ENCODE measurements at places on chromosomes 7 and 10.

DNA sequence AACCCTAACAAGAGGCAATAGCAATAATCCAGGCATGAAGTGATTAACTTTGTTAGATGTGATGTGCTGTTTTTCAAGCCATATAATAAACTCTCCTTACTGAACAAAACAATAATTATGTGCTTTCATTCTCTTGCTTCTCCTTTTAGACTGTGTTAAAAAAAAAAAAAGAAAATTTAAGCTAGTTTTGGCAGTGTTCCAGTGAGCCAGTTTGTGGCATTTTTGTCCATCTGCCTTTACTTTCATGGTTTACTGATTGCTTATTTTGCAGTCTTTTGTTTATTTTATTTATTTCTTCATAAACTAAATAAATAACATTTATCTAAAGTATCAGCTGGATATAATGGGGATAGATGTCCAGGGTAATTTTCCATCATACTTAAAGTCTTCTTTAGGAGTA lies 625.3 kb downstream of the CNTNAP2 start:
- no peak for DNase-seq

DNA sequence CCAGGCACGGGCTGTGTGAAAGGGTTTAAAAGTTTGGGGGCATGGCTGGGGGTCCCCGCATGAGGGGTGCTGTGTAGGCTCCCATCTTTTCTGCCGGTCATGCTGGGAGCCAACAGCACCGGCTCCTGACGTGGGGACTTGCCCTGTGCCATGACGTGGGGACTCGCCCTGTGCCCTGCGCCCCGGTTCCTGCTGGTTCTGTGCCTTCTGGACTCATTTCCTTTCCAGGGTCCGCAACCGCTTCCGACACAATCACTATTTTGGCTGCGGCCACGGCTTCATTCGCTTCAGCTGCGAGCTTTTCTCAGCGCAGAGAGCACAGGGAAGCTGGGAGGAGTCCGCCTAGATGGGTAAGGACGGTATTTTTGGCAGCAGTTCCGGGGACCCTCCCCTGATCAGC lies 7.6 kb upstream of the GIMAP8 start:
- no peak for DNase-seq

DNA sequence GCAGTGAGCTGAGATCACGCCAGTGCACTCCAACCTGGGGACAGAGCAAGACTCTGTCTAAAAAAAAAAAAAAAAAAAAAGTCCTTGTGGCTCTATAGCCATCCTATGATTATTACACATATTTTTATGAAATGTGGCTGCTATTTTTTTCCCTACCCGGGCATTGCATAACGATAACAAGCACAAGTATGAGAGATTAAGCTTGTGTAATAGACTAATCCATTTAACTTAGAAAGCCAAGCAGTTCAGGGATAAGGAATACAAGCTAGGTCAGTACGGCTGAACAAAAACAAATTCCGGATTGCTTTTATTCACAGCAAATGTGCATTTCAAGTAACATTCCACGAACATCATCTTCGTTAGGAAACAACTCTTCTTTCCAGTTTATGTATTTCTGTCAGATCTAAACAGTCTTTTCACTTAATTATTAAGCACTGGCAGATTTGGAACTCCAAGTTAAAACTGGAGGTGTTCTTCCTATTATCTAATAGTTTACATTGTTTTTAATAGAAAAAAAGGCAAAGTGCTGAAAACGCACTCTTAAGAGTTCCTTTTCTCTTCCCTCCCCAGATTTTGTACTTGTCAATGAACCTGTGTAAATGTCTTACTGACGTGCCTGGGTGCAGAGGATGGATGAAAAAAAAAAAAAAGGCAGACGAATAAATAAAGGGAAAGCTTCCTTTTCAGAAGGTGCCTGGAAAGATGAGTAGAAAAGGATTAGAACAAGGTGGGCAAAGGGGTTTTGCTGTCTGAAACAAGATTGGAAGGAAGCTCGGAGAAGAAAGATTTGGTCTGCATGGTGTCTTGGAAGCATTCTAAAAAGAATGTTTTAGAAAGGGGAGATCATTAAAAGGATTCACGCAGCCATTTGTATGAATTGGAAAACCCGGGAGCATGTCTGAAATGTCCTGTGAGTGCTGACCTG lies 81.1 kb downstream of the PRTFDC1 start:
- no peak for DNase-seq

- DNase-seq = no peak
Observed at GRCh38 chr10:4108693-4109092, 323.7 kb upstream of the KLF6 start.

GRCh38 chr7:36565792-36566356 lies 158.4 kb downstream of the AOAH start:
- DNase-seq = no peak

DNA sequence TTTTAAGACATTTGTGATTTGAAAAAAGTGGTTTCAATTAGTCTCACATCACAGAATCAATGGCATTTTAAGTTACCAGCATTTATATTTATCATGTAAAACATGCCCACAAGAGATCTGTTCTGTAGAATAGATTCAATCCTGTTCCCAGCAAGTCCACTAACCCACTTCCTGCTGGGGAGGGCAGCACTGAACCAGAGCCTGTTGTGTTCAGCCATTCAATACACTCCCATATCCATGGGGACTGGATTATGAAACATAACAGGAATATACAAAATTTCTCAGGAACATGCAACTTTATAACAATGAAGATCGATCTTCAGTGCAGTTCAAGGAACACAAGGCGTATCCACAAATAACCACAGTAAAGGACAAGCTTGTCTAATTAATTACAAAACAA lies 24.4 kb upstream of the ANK3 start:
- DNase-seq = no peak

GRCh38 chr10:12771981-12772760 lies 229.3 kb downstream of the CCDC3 start:
- DNase-seq = no peak

- DNase-seq = no peak
Observed at GRCh38 chr10:99330347-99330924, 1.3 kb downstream of the CNNM1 start.

GRCh38 chr7:74573512-74573911 lies 84.0 kb upstream of the GTF2I start:
- no peak for DNase-seq

GRCh38 chr7:30172451-30172850 lies 37.7 kb downstream of the MTURN start:
- no peak for DNase-seq

- no peak for DNase-seq
Observed at GRCh38 chr10:55048830-55049498, 247.9 kb upstream of the PCDH15 start.

DNA sequence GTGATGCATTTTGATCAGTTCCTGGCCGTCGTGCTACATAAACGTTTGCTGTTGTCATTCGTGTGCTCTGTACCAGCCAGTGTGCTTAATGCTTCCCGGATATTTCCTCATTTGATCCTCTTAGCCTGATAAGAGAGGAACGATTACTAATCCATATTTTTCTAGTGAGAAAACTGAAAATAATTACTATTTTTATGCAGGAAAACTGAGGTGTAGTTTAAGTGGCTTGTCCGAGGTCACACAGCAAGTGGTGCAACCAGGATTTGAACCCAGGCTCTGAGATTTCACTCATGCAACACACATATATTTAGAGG lies 650 bp upstream of the SORBS1 start:
- DNase-seq = no peak

DNA sequence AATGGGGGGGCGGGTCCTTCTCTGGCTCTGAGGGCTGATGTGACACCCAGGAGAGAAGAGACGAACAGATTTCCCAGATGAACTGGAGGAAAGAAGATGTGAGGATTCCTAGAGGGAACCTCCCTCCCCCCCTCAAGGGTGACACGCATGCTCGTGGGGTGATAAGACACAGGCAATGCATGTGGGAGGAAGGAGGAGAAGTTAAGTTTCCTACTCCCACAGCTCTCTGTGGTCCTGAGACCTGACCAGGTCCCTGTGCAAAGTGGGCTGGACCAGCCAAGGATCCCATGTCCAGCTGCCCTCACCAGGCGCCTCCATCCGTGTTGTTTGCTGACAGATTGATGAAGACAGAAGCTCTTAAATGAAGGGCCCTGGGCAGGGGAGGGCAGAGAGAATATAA lies 112.6 kb downstream of the SH3PXD2A start:
- DNase-seq = no peak

- DNase-seq = no peak
Observed at GRCh38 chr7:82964150-82964882, 198.4 kb downstream of the PCLO start.

GRCh38 chr10:14543046-14543903 lies 212.6 kb upstream of the FRMD4A start:
- no peak for DNase-seq

DNA sequence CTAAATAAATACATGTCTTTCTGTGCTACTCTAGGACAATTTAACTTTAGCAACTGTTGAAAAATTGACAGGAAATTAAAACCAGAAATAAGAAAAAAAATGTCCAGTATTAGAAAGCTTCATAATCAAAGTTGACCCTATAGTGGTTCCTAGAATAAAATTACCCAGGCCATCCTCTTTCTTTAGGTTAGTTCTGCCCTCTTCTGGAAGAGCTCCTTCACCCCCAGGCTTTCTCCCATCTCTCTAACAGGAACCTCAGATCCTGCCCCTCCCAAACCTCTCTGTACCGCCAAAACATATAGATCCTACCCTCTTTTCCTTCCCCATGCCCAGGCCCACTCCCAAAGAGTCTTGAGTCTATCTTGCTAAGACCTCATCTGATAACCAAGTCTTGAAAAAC lies 159.4 kb upstream of the CDK1 start:
- DNase-seq = no peak

- DNase-seq = no peak
Observed at GRCh38 chr7:73452999-73453635, 19.5 kb downstream of the FZD9 start.

DNA sequence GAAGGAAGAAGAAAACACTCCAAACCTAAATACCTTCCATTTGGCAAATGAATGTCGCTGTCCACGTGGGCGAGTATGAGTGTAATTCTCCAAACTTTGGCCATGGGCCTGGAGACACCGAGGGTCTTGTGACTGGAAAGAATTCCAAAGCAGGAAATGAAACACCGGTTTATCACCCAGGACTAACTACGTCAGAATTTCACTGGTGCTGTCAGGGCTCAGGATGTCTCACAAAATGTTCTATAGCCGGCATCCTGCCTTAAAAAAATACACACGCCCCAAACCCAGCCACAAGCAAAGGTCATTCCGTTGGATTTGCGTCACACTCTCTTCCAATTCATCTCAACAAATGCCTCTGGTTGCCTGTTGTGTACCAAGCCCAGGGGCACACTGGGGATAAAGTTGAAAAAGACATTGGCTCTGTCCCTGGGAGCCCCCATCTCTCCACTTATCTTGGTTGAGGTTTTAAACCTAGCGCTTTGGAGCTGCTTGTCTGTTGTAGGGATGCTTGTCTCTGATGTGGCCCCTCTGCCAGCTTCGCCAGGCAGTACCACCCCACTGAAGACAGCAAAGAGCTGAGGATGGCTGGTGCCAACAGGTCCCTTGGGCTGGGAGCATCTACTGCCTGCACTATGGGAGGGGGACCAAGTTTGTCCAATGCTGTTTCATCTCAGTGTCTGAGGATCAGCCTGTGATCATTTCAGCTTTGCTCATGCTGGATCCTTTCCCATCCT lies 31.2 kb downstream of the GSTO2 start:
- DNase-seq = no peak

GRCh38 chr7:64873155-64873500 lies 29.9 kb upstream of the ZNF273 start:
- DNase-seq = no peak

DNA sequence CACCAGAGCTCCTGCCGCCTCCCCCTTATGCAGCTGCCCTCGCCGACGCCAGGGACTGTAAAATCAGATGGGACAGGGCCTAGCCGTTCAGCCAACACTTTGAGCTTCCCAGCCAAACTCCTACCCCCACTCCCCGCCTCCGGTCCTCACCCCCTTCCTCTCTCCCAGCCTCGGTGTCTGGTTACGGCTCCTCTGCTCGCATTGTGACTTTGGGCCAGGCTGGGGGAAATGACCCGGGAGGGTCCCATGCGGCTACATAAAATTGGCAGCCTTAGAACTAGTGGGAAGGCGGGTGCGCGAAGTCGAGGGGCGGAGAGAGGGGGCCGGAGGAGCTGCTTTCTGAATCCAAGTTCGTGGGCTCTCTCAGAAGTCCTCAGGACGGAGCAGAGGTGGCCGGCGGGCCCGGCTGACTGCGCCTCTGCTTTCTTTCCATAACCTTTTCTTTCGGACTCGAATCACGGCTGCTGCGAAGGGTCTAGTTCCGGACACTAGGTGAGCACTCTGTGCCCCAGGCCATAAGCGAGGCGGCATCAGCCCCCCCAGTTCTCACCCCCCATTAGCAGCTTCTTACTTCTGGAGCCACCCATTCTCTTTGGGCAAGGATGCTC lies at the start of gene KAZALD1:
KAZALD1 (plus strand) TSS at position 366 of the 608 bp plus-strand sequence. CDS start 604 bp downstream, outside the sequence.
- no peak for DNase-seq

GRCh38 chr7:90604383-90604782 lies 8.3 kb downstream of the CDK14 start:
- DNase-seq = no peak

DNA sequence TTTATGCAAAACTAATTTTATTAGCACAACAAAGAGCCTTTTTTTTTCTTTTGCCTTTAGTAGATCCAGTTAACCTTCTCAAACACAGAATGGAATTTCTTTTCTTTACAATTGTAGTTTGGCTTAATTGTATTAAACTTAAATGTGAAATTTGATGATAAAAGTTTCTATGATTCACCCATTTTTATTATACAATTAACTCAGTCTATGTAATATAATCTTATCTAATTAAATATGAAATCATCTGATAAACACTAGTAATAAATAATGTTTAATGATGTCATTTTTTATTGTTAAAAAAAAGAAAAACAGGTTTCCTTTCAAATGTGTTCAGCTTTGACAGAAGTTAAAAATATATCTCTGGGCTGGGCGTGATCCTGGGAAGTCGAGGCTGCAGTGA lies 559.1 kb downstream of the PHTF2 start:
- no peak for DNase-seq

DNA sequence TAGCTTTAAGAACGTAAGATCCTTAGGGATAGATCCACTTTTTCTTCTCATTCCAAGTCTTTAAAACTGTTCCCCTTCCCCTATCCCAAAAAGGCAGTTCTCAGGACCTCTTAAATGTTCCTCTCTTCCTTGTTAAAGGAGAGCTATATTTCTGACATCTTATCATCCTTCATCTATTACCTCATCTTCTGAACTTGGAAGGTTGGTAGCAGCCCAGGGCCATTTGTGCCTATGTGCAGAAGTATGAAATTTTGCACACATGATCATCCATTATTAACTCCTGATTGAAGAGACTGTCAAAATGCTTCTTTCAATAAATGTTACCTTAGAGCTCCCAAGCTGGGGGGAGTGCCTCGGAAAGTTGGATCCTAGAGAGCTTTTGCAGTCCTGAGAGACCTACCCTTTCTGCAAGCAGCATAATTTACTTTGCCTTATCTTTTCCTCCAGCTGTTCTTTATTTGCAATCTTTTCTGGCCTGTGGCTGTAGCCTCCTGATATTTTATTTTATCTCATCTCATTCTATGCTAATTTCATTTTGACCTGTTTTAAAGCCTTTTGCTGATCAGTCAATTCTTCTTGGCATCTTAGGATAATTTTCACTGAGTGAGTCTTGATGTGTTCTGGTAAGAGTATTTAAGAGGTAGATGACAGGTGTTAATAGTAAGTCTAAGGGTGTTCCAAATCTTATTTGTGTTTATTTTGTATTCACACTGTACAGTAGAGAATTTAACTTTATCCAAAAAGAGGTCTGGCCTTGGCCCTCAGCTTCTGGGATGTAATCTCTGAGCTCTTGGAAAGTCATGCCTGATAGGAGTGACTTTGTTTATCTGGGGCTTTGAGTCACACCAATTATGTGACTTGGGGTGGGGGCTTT lies 135.0 kb upstream of the PDLIM1 start:
- no peak for DNase-seq

All from activated CD4-positive, alpha-beta T cell treated with anti-CD3 and anti-CD28 coated beads, Interleukin-2, amount 50 U/mL, for 1 hour (primary cell).